ENCODE measurements at places on chromosomes 1 and 21.

- DNase-seq = no peak
These were observed 11.2 kb upstream of the FGGY start for GRCh38 chr1:59285691-59286090.

DNA sequence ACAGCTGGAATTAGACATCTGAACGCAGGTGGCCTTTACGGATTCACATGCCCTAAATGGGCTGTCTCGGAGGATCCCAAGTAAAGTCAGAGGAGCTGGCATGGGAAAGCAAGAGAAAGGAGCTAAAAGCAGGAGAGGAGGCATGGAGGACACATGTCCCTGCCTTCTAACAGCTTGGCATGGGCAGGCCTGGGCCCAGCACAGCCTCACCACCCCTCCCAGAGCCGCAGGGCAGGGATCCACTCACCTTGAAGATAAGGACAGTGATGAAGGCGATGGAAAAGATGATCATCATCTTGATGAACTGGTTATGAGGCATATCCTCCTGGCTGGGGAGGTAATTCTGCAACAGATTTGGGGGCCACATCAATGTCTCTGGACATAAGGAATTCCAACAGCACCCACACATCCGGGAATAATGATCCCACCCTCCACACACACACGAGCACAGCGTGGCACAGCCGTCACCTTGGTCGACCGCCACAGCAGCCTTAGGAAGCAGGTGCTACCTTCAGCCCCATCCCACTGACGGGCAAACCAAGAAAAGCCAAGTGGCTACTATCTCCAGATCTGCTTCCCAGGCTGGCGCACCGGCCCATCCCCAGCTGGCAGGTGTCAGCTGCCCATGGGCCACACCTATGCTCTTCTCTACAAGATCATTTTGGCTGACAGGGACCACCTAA is 14.1 kb upstream of the MATN1 start:
- DNase-seq = no peak

DNA sequence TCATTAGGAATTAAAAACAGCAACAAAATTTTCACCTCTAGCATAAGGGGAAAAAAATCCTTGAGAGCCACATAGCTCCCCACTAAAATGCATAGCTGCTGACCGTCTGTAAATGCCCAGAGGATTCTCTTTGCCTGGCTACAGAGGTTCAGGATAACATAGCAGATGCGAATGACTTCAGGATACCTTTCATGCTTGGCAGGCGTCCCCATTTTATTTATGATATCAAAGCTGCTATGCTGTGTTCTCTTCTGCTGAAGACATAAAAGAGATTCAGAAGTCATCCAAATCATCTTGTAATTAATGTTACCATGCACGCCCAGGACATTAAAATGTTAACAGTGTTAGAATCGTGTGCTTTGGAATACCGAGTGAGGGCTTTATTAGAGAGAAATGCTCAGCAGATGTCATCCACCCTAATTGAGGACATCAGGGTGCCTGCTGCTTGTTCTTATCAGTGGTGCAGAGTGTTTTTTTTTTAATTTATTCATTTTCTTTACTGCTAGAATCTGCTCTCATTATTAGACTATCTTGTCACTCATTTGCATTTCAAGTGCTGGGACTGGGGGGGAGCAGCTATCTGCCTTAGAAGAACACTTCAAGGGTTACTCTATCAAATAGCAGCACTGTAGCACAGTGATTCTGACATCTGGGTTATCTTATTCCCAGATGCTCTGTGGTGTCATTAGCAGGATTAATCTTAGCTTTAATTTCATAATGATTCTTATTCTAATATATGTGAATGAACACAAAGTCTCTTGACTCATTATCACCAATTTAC is 139.5 kb downstream of the ZNF326 start:
- DNase-seq = no peak

- DNase-seq = peak; percentile 25
These were observed 9.7 kb upstream of the KRTAP7-1 start for GRCh38 chr21:30839304-30839703.

GRCh38 chr21:31221043-31221442 is 123.0 kb downstream of the TIAM1 start:
- no peak for DNase-seq

- no peak for DNase-seq
These were observed 88.4 kb downstream of the PDE4B start for GRCh38 chr1:65881067-65881594.

DNA sequence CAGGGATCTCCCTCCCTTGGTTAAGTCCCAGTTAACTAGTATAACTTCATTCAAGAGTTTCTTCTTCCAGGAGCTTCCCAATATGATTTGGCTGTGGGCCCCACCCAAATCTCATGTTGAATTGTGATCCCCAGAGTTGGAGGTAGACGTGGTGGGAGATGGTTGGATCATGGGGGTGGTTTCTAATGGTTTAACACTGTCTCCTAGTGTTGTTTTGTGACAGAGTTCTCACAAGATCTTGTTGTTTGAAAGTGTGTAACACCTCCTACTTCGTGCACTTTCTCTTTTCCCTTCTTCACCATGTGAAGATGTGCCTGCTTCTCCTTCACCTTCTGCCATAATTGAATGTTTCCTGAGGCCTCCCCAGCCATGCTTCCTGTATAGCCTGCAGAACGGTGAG is 251.8 kb upstream of the FGGY start:
- DNase-seq = no peak

GRCh38 chr1:36472656-36473055 is 8.5 kb upstream of the MRPS15 start:
- DNase-seq = no peak

DNA sequence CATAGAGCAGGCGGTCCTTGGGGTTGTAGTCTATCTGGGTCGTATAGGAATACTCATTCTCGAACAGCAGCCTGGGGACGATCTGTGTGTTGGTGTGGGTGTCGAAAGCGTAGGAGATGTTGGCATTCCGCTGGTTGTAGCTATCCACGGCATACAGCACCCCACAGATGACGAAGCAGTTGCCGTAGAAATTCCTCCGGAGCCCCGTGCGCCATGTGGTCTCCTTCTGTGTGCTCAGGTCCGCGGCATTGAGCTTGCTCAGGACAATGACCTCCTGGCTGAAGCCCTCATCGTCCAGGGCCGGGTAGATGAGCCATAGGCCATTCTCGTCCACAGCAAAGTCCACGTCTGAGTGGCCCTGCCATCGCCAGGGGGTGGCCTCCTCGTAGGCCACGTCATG is 39.9 kb downstream of the OLFML2B start:
- DNase-seq = no peak

GRCh38 chr1:234686035-234686434 is 76.1 kb upstream of the IRF2BP2 start:
- DNase-seq = no peak

- peak; percentile 47 for DNase-seq
These were observed 3.0 kb upstream of the SDE2 start for GRCh38 chr1:226001963-226002666.

DNA sequence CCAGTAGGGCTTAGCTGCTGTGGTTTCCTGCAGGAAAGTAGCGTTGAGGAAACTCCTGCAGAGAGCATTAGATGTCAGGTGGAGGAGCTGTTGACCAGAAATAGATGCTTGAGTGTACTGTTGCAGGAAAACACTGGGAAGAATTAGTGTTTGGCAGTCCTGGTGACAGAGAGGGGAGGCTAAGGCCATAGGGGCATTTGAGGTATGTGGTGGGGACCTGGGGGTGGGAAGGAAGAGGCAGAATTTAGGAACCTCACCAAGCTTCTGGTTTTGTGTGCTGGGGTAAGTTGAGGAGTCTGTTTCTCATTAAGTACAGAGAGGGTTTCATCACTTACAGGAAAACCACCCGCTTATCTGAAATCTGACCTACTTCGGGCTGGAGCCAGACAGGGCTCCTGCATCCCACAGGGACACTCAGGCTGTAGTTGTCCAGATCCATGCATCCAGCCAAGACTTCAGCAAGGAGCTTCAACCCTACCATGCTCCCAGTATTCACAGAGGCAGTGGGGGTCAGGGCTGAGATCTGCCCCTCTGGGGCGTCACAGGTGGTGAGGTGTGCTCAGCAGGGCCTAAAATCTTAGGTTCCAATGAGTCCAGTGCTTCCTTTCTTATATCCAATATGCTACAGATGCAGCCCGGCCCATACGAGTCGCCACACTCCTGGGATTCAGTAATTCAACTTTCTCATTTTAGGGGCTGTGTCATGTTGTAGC is 15.1 kb downstream of the SH2D2A start:
- DNase-seq = no peak

DNA sequence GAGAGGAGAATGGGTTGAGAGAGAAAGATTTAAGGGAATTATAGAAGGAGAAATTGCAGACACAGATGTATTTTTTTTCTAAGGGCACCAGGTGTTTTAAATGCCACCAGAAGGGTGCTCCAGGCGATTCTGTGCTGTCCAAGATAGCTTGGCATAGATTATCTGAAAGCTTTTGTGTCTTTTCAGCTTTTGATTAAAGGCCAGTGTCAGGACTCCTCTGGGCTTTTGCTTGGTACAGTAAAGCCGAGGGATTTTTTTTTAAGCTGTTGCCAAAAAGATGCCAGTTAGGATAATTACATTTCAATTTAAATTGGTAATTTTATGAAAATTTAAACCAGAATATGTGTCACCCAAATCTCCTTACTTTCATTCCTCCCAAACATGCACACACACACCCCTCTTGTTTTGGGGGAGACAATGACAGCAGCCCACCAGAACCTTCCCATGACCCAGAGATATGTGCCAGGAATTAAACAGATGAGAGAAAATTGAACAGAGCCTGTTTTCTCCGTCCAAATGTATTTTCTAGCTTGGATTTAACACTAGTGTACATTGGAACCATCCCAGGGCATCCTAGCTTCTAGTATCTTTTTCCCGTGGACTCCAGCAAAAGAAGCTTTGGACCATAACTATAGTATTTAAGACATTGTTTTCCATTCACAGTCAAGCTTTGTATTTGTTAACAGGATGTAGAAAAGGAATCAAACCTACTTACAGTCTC is 670.7 kb upstream of the CXADR start:
- DNase-seq = no peak

- DNase-seq = no peak
These were observed 73.9 kb upstream of the ANGPTL1 start for GRCh38 chr1:178944729-178945128.

DNA sequence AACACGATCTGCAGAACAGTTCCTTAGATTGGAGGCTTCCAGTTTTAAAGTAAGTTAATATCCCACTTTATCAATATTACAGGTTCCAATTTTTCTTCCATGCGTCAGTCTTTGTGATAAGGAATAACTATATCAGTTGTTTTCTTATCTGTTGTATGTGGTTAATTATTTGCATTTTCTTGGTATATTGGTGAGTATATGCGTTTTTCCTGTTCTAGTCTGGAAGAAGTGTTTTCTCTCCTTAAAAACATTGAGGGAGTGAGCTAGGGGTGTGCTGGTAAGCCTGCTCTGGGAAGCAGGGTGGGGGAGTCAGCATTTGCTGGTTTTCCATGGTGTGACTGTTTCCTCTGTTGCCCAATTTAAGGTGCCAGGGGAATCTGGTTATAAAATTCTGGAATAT is 50.2 kb upstream of the KIF1B start:
- DNase-seq = no peak

DNA sequence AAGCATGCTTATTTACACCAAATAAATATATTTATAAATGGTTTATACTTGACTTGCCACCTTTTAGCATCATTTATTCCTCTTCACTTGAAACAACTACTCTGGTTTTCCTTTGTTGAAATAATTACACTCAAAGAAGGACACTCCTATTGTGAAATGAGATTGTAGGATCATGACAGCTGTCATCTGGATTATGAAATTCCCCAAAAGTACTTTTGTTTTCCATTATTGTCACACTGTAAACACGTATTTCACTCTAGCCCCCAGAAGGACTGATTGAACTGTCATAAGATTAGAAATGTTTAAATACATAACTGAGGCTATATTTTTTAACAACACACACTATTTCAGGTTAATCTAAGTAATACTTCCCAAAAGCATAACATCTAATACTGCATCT is 593.8 kb downstream of the LRRIQ3 start:
- no peak for DNase-seq

DNA sequence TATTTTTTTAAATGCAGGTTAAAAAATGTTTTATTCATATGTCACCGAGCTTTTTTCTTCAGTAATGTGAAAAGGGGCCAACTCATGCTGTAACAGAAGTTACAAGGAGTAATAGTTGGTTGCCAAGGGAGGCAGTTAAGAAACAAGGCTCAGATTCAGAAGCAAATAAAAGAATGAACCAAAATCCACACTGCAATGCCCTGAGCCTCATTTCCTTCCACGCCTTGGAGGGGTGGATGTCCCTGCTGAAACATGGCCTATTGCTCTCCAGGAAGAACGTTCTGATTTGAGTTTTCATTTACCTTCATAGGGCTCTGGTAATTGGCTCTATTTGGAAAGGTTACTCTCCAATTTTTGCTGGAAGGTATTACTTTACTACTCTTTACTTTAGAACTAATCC is 24.4 kb downstream of the ALG14 start:
- DNase-seq = no peak

GRCh38 chr21:40668555-40669275 is 178.2 kb downstream of the DSCAM start:
- DNase-seq = no peak

GRCh38 chr1:233138788-233139585 is 156.5 kb downstream of the PCNX2 start:
- DNase-seq = no peak

DNA sequence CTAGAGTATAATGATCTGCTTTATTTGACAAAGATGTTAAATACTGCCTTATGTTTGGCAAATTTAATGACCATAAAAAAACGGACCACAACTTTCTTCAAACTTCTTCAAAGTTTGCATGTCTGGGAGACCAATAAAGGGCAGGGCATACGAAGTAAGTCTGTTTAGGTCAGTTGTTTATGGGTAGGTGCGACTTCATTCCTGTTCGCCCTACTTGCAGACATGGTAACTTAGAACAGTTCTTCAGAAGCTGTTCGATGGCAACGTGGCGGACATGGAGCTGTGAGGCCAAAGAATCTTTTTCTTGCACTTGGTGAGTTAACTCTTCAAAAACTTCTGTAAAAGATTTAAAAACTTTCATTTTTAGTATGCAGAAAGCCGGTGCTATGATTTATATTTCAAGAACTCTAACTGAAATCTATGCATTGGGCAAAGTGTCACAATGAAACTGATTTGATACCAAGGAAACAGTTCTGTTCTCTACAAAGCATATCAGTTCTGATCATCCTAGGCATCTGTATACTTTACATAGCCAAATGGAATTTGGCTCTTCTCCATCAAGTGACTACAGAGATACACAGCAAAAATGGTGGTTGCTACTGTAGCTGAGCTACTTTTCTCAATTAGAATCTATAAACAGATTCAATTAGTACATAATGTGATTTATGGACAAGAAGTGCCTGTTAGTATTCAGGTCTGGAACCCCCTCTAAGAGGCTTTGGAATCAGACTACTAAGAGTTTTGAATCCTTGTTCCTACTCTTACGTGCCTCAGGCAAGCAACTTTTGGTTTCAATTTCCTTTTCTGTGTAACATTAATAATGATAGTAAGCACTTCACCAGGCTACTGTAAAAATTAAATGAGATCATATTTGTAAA is 25.7 kb downstream of the C21orf91 start:
- DNase-seq = no peak

GRCh38 chr1:231554969-231555368 is 26.5 kb downstream of the TSNAX start:
- no peak for DNase-seq

DNA sequence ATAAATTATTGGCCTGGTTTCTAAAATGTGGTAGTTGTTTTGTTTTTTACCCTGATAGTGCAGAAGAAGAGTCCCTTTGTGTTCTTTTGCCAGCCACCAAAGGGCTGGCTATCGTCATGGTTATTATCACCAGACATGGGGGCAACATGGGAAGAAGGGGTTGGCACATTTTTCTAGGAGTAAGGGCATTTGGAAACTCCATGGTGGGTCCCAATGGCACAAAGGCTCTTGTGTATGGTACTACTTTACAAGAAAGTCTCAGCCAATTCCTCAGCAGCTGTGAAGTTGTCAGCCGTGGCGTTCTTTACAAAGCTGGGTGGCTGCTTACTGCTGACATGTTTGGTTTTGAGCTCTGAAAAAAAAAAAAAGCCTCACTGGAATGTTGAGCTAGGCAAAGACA is 330.4 kb upstream of the ESRRG start:
- DNase-seq = no peak

Data from stimulated activated CD4-positive, alpha-beta T cell treated with anti-CD3 and anti-CD28 coated beads, Interleukin-4, amount 100 ng/mL, for 4 hours (primary cell).